ENCODE measurements at places on chromosomes 4 and X. TPM values are rescaled to one million over a fixed set of nuclear protein-coding genes. Genes with fewer than 3 reads are reported as not detected.

The VCX3A gene
- total RNA-seq: not detected

The NLGN4X gene
- total RNA-seq: under 0.01 TPM

The RGN gene
- 6.2 TPM for total RNA-seq

The SAGE1 gene
- not detected for total RNA-seq

The AWAT2 gene
- total RNA-seq: not detected

The ARHGAP10 gene
- 21.0 TPM for total RNA-seq

The ODAM gene
- not detected for total RNA-seq

DNA sequence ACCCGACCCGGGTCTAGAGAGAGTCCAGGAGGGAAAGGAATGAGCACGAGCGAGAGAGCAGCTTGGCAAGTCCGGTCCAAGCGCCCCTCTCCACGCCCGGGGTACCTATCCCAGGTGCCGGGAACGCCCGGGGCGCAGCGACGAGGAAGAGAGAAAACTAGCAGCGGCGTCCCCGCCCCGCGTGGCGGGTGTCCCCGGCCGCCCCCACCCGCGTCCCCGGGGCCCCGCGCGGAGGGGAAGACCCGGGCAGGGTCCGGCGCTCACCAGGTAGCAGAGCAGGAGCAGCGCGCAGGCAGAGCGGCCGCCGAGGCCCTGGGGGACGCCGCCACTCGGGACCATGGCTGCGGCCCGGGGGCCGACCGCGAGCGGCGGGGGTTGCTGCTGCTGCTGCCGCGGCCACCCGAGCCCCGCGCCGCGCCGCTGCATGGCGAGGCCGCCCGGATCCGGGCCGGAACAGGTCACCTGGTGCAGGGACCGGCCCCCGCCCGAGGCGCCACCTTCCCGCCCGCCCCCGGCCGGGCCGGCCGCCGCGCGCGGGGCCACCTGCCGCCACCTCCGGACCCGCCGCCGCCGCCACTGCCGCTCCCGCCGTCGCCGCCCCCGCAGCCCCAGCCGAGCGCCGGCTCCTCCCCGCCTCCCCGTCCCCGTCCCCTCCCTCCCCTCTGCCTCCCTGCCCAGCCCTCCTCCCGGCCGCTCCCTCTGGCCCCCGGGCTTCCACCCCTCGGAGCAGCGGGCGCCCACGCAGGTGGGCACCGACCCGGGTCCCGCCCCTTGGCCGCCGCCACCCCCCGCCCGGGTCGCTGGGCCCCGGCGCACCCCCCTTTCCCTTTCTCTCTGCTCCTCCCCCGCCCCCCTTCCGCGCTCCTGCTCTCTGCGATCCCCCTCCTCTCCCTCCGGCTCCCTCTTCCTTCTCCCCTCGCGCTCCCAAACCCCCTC, at the start of gene SEL1L3:
TSS of gene SEL1L3 (minus strand) at position 578 of the 936 bp plus-strand sequence. CDS start at position 426, 152 bp downstream.
- peak; percentile 54 for DNase-seq

GRCh38 chrX:43148305-43148704, 370.3 kb upstream of the PPP1R2C start:
- DNase-seq: no peak

DNA sequence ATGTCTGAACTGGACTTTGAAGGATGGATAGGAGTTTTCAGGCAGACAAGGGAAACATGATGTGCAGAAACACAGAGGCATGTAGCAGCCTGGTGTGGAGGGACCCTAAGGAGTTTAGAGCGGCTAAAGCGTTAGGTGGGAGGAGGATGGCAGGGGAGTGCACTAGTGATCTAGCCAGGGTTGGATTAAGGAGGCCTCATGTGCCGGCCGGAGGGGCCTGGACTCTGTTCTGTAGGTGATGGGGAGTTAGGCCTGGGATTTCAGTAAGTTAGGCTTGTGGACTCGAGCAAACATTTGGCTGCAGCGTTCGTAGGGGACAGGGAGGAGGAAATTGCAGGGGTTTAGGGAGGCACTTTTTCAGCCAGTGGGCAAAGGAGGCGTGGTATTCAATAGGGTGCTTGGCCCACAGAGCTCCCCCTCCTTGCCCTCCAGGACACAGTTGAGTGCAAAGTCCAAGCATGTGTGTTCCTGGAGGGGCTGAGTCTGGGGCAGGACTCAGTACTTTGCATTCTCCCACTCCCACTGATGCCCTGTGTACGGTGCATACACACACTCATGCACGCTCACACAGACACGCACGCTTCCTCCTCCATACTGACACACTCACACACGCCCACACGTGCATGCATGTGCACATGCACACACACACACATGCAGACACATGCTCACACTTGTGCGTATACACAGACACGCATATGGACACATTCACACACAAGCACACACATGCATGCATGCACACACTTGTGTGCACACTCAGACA, 18.6 kb downstream of the PSAPL1 start:
- no peak for DNase-seq

DNA sequence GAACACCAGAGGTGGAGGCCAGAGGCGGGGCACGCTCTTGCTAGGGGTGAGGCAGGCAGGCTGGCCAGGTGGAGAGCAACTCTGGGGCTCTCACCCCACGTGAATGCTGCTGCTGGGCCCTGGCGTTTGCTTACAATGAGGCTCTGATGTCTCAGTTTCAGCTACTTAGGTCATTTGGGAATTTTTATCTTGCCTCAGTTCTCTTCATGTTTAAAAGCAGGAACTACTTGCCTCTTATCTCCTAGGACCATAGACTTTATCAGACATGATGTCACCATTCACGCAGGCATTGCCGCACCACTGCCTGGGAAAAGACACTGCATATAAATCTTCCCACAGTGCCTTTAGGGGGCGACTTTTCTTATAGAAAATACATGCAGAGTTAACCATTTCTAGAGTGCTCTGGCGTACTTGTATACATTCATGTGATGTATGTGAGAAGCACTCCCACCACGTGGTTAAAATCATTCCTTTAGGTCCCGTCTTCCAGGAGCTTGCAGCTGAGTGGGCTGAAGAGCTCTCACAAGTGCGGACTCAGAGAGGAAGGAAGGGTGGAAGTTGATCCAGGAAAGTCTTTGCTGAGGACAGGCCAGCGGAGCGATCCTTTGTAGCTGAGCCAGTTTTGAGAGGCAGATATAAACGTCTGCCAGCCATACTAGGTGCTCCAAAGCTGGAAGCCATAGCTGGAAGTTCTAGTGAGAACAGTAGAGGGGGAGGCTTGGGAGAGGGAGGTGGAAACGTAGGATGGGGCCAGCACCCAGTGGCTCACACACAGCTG, 84.3 kb upstream of the CLDN34 start:
- no peak for DNase-seq

DNA sequence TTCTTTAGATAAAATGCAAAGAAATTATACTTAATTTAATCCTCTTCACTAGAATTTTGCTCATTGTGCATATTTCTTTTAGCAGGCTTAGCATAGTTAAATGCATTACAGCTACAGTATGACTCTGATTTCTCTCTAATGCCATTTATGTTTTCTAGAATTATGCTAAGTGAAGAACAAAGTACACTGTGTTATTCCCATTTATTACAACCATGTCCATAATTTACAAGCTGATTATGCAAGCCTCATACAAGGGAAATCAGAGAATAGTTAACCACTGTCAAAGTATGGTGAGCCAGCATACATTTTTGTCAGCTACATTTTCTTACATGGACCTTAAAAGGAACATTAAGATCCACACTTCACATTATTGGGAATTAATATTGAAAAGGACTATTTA, 99.1 kb downstream of the MAB21L2 start:
- no peak for DNase-seq

GRCh38 chr4:128831531-128832242, 22.2 kb downstream of the JADE1 start:
- no peak for DNase-seq

GRCh38 chr4:76856243-76857073, 41.5 kb downstream of the SOWAHB start:
- DNase-seq: peak; percentile 20

DNA sequence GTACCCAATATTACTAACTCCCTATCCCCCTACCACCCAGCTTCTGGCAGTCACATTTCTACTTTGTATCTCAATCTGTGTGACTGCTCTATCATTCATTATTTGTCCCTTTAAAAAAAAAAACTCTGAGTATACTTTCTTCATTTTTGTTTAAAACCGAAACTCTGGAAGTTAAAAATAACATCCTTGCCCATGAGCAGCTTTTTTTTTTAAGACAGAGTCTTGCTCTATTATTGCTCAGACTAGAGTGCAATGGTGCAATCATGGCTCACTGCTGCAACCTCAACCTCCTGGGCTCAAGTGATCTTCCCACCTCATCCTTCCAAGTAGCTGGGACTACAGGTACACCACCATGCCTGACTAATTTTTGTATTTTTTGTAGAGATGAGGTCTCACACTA, 15.8 kb downstream of the UBE2K start:
- peak; percentile 71 for DNase-seq

DNA sequence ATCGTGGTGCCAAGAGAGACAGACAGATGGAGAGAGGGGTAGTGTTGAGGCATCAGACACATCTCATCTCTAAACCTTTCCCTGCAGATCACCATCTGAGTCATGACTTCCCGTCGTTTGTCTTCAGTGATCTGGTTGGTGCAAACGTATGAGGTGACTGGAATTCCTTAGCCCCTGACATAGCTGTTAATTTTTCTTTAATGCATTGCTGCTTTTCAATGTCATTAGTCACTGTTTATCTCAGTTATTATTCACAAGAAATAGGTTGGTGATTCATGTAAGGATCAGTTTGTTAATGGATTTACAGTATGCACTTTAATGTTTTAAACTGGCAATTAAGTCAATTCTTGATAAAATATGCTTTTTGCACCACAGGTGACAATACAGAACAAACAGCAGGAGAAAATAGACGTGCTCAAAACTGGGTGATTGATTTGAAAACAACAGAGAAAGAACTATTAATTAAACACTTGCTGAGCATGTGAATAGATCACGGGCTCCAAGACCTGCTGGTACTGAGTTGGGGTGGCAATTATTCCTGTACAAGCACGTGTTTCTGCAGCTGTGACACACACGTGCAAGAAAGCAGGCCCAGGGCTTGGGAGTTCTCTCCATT, 1.3 kb upstream of the TMEM154 start:
- DNase-seq: peak; percentile 83

DNA sequence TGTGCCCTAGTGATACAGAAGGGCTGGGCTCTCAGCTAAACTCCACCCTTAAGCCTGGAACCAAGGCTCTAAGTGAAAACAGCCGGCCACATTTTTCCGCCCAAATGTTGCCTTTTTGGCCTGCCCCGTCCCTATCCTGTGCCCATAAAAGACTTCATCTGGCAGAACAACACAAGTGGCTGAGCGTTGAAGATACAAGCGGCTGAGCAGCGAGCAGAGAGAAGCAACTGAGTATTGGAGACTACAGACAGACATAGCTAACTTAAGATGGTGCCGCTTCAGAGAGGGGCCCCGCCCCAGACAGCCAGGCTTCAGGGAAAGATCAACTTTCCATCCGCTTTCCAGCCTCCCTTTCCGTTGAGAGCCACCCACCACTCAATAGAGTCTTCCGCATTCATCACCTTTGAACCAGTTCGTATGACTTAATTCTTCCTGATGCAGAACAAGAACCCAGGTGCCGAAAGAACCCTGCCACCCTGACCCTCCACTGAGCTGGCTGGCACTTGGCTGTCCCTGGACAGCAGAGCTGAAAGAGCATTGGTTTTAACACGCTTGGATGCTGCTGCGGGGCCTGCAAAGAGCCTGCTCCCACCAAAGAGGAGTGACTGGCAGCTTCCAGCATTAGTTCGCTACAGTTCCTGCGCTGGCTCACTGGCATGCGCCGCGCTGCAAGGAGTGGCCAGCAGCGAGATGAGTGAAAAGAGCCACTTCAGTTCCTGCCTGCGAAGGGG, 853.2 kb upstream of the INTU start:
- peak; percentile 73 for DNase-seq

DNA sequence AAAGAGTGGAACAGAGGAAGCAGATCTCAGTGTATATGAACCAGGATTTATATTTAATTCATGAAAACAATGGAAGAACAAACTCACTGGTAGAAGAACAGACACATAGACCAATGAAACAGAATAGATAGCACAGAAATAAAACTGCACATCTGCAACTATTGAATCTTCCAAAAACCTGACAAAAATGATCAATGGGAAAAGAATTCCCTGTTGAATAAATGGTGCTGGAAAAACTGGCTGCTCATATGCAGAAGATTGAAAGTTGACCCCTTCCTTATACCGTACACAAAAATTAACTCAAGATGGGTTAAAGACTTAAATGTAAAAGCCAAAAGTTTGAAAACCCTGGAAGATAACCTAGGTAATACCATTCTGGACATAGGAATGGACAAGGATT, 391.0 kb downstream of the MAGEB5 start:
- DNase-seq: no peak

- DNase-seq: no peak
These were observed 293.7 kb downstream of the PCDH18 start for GRCh38 chr4:137238456-137239162.

DNA sequence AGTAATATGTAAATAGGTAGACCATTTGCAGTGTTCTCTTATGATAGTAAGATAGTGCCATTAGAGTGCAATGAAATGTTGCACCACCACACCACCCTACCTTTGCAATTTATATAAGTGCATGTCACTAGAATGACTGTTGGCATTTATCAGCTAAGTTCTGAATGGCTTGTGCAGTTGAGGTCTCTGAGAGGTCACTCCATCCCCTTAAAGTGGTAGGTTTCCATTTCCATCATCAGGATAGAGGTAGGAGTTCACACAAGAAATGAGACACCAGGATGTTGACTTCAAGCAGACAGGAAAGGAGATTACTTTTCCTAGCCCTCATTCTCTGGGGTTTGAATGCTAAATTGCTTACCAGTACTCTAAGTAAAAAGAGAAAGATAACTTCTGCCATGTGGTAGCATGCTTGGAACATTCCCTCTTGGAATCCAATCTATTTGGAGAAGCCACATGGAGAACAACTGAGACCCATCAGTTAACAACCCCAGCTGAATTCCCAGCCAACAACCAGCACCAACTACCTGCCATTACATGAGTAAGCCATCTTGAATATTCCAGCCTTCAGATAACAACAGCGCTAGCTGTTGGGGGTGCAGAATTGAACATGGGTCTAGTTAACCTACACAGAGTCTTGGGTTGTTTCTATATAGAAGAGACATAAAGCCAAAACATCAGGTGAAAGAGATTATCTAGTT, 6.7 kb upstream of the LRBA start:
- no peak for DNase-seq

DNA sequence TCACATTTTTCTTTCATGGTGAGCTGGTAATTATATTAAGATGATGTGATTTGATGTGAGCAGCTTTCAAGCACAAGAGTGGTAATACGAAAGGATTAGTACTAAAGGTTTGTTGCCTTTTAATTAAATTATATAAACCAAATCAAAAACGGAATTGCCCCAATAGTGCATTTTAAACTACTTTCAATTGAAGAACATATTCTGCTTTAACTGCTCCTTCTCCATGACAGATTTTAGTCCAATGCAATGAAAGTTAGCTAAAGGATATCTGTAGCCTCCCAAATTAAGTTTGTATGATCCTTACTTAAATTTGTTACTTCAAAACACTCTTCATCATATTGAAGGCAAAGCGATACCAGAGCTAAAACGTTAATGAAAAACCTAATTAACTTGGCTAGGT, 447.1 kb upstream of the AMOT start:
- no peak for DNase-seq

DNA sequence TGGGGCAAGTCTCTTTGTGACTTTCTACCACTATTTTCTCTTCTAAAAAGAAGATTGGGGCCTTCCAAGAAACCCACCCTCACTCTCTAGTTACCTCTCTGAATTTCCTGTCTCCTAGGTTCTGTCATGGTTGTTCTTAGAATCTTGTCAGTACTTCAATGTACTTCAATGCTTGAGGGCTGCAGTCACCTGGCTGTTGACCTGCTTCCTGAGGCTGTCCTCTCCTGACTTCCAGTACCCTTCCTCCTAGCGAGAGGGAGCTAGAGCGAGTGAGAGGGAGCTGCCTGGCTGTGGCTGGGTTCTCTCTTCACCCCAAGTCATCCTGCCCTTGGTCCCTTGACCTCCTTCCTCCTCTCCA, 17.7 kb downstream of the CD99L2 start:
- no peak for DNase-seq

GRCh38 chrX:104130808-104131207, 18.5 kb downstream of the ZCCHC18 start:
- DNase-seq: peak; percentile 2

Data from GM23248 (cell line).